ENCODE measurements at places on chromosomes 2 and 18.

DNA sequence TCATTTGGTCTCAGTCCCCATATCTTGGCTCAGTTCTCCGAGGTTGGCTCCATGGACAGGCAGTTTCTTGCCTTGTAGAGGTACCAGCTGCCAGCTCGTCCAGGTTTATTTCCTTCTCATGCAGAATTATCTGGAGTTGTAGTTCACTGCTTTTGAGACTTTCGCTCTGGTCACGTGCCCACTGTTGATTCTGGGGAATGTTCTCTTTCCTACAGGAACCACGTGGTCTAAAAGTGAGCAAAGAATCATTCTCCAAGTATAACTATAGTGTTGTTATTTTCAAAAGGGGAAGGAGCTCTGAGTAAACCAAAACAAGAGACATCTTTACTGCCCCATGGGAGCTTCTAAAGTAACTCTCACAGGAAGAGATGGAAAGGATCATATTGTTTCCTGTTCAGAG lies 41.2 kb upstream of the RAB27B start:
- no peak for DNase-seq

- no peak for DNase-seq
Measured at GRCh38 chr2:126771094-126771493, 115.1 kb downstream of the GYPC start.

DNA sequence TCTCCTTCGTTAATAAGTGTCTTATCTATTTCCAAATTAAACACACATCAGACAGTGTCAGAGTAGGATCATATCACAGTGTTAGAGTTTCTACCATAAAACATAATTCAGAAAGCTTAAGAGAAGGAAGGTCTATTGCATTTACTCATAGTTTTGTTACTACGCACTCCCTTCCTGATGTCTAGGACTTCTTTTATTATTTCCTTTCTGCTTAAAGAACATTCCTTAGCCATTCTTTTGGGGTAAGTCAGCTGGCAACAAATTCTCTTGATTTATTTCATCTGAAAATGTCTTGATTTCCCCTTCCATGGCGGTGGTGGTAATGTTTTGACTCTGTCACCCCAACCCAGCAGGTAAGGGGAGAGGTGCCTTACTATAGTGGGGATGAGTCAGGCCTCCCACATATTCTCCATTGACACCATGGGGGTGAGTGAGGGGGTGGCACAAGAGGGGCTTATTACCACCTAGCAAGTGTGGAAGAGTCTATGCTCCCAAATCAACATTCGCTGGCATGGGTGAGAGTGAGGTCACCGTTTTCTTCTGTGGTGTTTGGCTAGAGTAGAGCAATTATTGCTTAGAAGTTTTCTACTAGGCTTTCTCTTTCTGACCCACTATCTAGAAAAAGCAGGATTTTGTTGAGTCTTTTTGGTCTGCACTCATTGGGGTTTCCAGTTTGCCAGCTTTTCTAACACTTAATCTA lies 29.9 kb downstream of the ABCB11 start:
- no peak for DNase-seq

GRCh38 chr2:109637749-109638570 lies 23.8 kb downstream of the SOWAHC start:
- no peak for DNase-seq

- no peak for DNase-seq
Measured at GRCh38 chr18:9482790-9483189, 7.5 kb downstream of the RALBP1 start.

GRCh38 chr2:212282671-212283261 lies 255.8 kb downstream of the ERBB4 start:
- DNase-seq: no peak

- no peak for DNase-seq
Measured at GRCh38 chr2:178333851-178334250, 117.1 kb downstream of the PRKRA start.

GRCh38 chr2:232455426-232456255 lies at the start of gene ALPI:
Gene ALPI (plus strand): TSS chr2:232456153. CDS start chr2:232456200, 47 bp downstream.
- DNase-seq: no peak

DNA sequence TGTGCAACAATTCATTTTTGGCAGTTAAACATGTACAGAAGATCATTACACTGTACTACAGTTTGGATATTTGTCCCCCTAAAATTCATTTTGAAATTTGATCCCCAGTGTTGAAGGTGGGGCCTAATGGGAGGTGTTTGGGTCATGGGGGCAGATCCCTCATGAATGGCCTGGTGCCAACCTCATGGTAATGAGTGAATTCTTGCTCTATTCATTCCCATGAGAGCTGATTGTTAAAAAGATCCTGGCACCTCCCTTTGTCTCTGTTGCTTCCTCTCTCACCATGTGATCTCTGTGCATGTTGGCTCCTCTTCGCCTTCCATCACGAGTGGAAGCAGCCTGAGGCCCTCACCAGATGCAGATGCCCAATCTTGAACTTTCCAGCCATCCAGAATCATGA lies 140.6 kb downstream of the GCA start:
- no peak for DNase-seq

GRCh38 chr18:32930695-32931301 lies 158.0 kb upstream of the KLHL14 start:
- no peak for DNase-seq

Measured in memory B cell (primary cell).